Type B pancreatic cell (in vitro differentiated cells): ENCODE measurements at places on chromosomes 16 and 17. TPM values are rescaled to one million over a fixed set of nuclear protein-coding genes. Genes with fewer than 3 reads are reported as not detected.

Gene MAPT
- total RNA-seq = 3.5 and 4.5 TPM in 2 replicates

- DNase-seq = no peak
These were observed 143.0 kb upstream of the NOL11 start for GRCh38 chr17:67574658-67575293.

DNA sequence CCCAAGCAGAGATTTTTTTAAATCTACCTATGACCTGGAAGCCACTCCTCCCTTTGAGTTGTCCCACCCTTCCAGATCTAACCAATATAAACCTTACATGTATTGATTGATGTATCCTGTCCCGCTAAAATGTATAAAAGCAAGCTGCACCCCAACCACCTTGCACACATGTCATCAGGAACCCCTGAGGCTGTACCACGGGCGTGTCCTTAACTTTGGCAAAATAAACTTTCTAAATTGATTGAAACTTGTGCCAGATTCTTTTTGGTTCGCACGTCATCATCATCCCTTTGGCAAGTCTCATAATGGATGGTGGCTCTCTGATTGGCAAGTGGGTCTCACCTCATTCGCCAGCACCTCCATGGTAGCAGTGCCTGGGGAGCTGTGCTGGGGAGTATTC is 60.2 kb downstream of the CNGB1 start:
- DNase-seq = no peak

- no peak for DNase-seq
These were observed 216.0 kb downstream of the FOXL1 start for GRCh38 chr16:86794216-86794864.

- no peak for DNase-seq
These were observed 21.2 kb upstream of the TAOK1 start for GRCh38 chr17:29368926-29369325.
